ENCODE measurements at places on chromosomes 6 and 20.
A peak's percentile ranks its signal among the peaks of the same experiment; 100 is the strongest.

DNA sequence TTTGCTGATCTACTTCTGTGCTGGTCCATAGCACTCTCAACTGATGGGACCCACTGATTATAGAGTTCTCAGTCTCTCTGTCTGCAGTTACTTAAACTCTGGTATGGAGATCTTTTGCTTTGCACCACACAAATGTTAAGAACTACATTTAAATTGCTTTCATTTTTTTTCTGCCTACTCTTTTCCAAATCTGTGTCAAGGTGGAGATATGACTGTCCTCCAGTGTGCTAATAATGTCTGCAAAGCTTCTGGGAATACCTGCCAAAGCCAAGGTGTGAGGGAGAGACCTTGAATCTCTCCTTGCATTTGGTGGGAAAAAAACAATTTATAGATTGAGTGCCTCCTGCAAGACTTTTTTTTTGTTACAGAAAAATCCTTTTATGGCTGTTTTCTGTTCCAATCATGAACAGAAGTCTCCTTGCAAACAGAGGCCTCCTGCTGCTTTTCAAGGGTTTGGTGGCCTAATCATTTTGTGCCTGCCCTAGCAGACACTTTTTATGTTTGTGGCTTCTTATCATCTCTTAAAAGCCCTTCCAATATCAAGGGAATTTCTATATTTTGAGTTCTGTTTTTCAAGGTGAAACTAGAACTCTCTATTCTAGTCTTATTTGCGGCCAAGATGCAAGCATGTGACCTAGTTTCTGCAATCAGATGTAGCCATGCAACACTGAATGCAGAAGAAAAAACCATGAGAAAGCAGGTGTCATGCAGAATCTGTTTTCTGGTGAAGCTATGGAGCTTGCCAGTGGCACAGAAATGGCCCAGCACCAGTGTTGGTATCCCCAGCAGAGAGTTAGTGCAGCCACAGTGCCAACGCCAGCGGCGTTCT, 23.2 kb upstream of the AKIRIN2 start:
- DNase-seq: no peak

DNA sequence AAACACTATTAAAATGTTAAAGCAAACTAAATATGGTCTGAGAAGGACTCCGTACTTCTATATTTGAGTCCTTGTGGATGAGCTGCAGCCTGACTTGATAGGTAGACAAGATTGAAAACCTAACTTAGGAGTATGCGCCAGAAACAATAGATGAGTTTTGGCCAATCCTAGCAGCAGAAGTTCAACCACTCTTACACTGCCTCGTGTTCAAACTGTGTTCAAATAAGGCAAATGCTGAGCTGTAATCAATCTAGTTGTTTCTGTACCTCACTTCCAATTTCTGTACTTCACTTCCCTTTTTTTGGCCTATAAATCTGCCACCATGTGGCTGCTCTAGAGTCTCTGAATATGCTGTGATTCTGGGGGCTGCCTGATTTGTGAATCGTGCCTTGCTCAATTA, 13.2 kb upstream of the SERINC1 start:
- DNase-seq: no peak

GRCh38 chr6:135323202-135323668, 142.1 kb downstream of the MYB start:
- no peak for DNase-seq

DNA sequence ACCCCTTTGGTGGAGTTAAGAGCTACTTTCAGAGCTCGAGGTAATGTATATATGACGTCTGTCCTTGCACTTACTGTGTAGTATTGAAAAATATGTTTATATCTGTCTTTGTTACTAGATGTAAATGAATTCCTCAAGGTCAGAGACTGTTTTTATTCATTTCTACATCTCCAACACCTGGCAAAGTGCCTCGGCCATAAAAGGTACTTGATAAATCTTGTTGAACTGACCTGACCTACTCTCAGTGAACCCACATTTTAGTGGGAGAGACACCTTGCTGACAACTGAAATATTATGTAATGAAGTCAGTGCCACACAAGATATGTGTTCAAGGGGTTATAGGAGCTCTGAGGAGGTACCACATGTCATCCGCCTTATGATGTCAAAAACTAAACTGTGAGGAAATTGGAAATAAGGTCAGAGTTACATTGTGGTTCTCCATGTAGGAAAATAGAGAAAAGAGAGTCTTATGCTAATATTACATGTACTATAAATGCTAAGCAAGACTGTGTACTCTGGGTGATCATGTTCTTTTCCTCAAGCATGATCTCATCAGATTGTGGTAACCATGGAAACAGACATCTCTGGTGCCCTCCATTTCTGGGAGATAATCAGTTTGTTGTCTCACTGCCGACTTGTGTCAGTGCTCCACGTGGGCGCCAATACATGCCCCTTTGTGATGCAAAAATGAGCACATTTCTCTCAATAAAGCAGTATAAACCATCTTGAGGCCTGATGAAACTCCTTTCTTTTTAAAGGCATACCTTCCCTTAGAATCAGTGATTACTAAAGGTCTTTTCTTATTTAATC, 5.7 kb upstream of the TMEM30A start:
- no peak for DNase-seq

GRCh38 chr6:156955494-156956183, 178.5 kb downstream of the ARID1B start:
- peak; percentile 22 for DNase-seq

- DNase-seq: no peak
Observed at GRCh38 chr6:74814440-74814839, 391.4 kb downstream of the COL12A1 start.

GRCh38 chr6:24391756-24392405, 10.9 kb upstream of the MRS2 start:
- no peak for DNase-seq

GRCh38 chr6:26088344-26088743, 1.1 kb downstream of the HFE start:
- DNase-seq: no peak

- DNase-seq: no peak
Observed at GRCh38 chr6:108799791-108800190, 48.4 kb upstream of the ARMC2 start.

- DNase-seq: no peak
Observed at GRCh38 chr20:36405255-36405654, 99.1 kb downstream of the DLGAP4 start.

DNA sequence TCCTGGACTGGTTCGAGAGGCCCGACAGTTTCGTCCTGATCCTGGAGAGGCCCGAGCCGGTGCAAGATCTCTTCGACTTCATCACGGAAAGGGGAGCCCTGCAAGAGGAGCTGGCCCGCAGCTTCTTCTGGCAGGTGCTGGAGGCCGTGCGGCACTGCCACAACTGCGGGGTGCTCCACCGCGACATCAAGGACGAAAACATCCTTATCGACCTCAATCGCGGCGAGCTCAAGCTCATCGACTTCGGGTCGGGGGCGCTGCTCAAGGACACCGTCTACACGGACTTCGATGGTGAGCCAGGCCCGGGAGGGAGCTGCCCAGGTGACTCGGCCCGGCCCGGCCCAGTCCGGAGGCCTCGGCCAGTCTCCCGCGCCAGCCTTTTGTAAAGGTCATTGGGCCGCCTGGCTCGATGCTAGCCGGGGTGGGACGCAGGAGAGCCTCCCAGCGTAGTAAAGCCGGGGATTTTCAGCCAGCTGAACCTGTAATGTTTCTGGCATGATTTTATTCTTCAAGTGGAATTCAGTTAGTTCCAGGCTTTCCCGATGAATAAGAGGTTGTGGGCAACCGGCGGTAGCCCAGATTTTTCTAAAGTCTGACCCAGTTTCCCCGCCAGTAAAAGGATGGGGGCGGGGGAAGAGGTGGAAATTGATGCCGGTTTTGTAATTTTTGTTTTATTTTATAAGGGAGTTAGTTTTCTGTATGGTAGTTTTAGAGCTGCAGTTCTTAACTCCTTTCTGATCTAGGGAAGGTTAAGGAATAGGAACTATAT, 1.4 kb downstream of the PIM1 start:
- no peak for DNase-seq

DNA sequence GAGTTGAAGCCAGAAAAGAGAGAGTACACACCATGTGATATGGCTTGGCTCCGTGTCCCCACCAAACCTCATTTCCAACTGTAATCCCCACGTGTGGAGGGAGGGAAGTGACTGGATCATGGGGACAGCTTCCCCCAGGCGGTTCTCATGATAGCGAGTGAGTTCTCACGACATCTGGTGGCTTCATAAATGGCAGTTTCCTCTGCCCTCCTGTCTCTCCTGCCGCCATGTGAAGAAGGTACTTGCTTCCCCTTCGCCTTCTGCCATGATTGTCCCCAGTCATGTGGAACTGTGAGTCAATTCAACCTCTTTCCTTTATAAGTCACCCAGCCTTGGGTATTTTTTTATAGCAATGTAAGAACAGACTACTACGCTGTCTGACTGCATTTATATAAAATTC, 40.3 kb downstream of the TAF4 start:
- no peak for DNase-seq

GRCh38 chr6:22082218-22082617, 214.6 kb downstream of the PRL start:
- no peak for DNase-seq

- DNase-seq: no peak
Observed at GRCh38 chr6:39777218-39777617, 15.0 kb upstream of the DAAM2 start.

DNA sequence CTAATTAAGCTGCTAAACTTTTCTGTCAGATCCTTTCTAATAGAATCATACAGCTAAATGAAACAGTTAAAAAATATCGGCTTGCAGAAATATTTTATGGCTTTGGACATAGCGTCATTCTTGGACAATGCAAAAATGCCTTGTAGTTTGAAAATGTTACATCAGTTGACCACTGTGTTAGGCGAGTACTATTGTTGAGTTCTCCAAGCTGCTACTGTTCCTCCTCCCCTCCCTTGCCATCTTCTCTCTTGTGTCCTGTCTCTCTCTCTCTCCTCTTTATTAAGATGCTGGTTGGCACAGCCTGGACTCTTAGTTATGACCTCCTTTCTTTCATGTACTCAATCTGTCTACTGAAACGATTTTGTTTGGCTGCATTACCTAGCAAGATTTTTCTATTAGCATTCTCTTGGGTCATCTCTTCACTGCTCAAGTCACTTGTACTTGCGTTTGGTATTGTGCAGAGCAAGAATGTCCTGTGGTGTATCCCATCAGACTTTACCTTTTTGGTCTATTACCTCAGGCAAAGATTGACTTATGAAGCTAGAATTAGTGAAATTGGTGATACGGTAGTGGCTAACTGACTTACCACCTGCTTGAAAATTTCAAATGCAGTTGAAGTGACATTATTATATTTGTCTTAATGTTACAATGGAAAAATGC, 127.9 kb downstream of the FARS2 start:
- no peak for DNase-seq

GRCh38 chr6:38168126-38168525, 348.6 kb downstream of the ZFAND3 start:
- no peak for DNase-seq

DNA sequence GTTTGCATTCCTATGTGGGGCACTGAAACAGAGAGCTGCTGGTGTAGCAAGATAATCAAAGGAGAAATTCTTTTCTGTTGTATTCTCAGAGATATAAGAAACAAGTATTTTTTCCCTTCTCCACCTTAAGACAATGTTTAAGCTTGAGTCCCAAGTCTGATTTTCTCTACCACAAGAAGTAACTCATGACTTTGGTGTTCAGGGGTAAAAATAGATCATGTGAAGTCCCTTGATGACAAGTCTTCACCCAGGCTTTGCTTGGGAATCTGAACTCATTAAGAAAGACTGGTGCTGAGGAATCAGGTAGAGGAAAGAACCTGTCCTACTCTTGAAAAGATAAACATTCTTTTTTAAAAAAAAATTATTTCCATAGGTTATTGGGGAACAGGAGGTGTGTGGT, 205.6 kb downstream of the ALDH8A1 start:
- no peak for DNase-seq

DNA sequence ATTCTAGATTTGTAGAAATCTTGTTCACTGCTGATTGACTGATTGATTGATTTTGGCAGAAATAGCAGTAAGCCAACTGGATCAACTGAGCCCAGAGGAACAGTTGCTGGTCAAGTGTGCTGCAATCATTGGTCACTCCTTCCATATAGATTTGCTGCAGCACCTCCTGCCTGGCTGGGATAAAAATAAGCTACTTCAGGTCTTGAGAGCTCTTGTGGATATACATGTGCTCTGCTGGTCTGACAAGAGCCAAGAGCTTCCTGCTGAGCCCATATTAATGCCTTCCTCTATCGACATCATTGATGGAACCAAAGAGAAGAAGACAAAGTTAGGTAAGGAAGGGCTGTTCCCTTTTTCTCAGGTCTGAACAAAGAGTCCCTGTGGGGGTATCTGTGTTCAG, 31.2 kb downstream of the TREML1 start:
- no peak for DNase-seq

GRCh38 chr6:138115201-138115600, 8.0 kb upstream of the PERP start:
- DNase-seq: no peak

- DNase-seq: peak; percentile 80
Observed at GRCh38 chr6:43608310-43608763, 20.7 kb downstream of the GTPBP2 start.

- no peak for DNase-seq
Observed at GRCh38 chr6:91082311-91082832, 495.5 kb upstream of the MAP3K7 start.

GRCh38 chr6:163773646-163774045, 359.1 kb downstream of the QKI start:
- DNase-seq: no peak

GRCh38 chr20:8246716-8247115, 114.7 kb downstream of the PLCB1 start:
- no peak for DNase-seq

DNA sequence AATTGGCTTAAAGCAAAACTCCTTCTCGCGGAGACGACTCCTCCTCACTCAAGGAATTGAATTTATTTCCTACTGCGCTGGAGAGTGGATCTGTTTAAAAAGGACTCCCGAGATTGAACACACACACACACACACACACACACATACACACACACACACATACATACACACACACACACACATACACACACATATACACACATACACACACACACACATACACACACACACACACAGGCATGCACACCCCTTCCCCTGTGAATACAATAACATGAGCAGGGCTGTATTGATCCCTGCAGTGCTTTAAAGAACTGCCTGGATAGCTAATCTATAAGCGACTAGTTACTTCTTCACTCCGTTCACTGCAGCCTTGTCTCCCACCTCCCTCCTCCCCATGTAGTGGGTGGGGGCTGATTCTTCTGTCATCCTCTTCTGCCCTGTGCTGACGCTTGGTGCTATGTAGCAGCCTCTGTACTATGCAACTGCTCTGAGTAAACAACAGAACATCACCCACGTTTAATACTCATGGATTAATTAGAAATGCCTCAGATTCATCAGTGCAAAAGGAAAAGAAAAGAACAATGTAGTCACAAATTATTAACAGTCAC, 549.0 kb downstream of the CDH26 start:
- DNase-seq: no peak

DNA sequence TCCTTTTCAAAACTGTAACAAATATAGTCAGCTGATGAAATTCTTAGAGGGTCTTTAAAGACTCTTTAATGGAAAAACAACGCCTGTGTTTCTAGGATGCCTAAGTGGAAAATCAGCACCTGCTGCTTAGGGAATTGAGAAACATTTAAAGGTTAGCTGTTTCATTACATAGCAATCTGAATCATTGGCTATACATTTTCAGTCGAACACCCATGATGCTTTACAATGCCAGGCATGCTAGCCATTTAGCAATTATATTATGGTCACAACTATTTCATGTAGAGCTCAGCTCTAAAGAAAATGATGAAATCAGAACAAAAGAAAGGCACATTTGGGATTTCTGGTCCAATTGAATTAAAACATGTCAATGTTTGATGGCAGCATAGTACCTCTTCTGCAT, 270.3 kb upstream of the SYNCRIP start:
- no peak for DNase-seq
